Keratinocyte (primary cell): ENCODE measurements at places on chromosomes 12 and 14. TPM values are rescaled to one million over a fixed set of nuclear protein-coding genes. Genes with fewer than 3 reads are reported as not detected.

Gene LBHD2
- not detected in 3 replicates for polyA plus RNA-seq

Gene CELA1
- polyA plus RNA-seq = not detected in 3 replicates

DNA sequence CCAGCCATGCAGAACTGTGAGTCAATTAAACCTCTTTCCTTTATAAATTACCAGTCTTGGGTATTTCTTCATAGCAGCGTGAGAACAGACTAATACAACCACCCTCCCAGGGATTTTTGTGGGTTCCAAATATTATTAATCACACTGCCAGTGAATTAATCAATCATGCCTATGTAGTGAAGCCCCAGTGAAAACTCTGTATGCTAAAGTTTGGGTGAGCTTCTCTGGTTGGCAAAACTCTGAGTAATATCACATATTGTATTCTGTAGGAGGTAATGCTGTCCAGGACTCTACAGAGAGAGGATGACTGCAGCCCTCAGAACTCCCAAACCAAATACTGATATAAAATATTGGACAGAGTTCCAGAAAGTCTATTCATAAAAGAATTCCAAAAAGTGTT lies 216.9 kb downstream of the RPAP3 start:
- no peak for DNase-seq
- peaks cover 8% of the 10 kb centered on the region for H3K27me3 ChIP-seq
- H3K4me1 ChIP-seq = no peaks in the 10 kb centered on the region
- H3K36me3 ChIP-seq = no peaks in the 10 kb centered on the region
- H3K27ac ChIP-seq = no peak overlapping the region
- no peak overlapping the region for H3K4me3 ChIP-seq

- no peak for DNase-seq
- no peaks in the 10 kb centered on the region for H3K27me3 ChIP-seq
- peaks cover 16% of the 10 kb centered on the region for H3K4me1 ChIP-seq
Observed at GRCh38 chr14:70857496-70857890, 48.2 kb upstream of the MAP3K9 start.

Gene GLS2
- polyA plus RNA-seq = 0.63 to 0.87 TPM (median 0.68 TPM) in 3 replicates

DNA sequence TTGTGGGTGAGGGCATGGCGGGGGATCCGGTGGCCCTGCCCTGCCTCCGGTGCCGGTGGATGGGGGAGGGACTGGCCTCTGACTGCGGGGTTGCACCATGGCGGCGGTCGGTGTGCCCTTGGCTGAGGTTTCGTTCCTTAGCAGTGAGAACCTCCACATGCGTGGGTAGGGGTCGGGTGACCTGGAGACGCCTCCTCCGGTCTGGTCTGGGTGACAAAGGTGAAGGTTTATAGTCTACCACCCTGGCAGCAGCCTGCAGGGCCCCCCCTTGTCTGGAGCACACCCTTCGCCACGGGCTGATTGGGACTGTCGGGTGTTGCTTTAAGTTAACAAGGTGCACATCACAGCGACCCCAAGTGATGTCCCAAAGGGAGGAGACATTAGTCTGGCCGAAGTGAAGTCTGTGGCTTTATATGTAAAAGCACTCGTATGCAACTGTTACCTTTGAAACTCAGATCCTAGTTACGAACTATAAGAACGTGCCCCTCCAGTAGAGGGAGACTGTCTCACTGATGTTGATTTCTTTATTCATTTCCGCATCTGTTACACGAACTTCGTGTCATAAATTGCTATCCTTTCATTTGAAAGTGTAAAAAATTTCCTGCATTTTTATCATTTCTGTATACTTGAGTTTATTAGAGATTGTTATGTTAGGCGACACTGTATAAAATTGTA lies 74.4 kb downstream of the WDR20 start:
- no peak overlapping the region for H3K27ac ChIP-seq
- DNase-seq = no peak
- peaks cover 13% of the 10 kb centered on the region for H3K36me3 ChIP-seq
- no peak overlapping the region for H3K4me3 ChIP-seq

- H3K27ac ChIP-seq = no peak overlapping the region
- no peak for DNase-seq
- no peaks in the 10 kb centered on the region for H3K4me1 ChIP-seq
- H3K4me3 ChIP-seq = no peak overlapping the region
- H3K27me3 ChIP-seq = no peaks in the 10 kb centered on the region
Observed at GRCh38 chr14:26394150-26394810, 203.6 kb downstream of the NOVA1 start.

DNA sequence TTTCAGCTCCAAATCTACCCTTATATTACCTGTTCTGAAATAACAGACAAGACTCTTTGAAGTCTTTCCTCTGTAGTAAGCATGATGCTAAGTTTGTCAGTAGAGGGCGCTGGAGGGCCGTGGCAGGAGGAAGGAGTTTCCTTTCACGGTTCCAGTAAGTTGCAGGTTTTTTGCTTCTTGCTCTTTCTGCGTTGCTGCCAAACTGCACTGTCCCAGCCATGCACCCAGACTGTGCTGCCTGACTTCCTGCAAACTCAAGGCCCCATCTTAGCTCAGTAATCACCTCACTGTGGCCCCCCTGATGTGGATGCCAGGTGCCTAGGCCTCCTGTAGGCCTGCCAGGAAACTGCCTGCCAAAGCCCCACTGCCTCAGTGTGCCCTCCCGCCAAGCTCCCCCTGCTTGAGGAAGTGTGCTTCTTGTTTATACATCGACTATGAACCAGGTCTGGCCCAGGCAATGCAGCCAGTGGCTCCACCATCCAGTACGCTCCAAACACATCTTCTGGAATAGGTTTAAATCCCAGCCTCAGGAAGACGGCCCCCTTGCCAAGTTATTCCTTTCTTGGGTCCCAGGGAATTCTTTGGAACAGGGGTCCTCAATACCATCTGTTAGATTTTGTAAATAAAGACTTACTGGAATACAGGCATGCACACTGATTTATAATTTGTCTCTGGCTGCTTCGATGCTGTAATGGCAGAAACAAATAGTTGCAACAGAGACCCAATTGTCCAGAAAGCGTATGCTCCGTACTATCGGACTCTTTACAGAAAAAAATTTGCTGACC lies 193.7 kb upstream of the LRIG3 start:
- DNase-seq = peak; percentile 44
- no peak overlapping the region for H3K4me3 ChIP-seq
- H3K4me1 ChIP-seq = peaks cover 2% of the 10 kb centered on the region
- no peaks in the 10 kb centered on the region for H3K27me3 ChIP-seq

DNA sequence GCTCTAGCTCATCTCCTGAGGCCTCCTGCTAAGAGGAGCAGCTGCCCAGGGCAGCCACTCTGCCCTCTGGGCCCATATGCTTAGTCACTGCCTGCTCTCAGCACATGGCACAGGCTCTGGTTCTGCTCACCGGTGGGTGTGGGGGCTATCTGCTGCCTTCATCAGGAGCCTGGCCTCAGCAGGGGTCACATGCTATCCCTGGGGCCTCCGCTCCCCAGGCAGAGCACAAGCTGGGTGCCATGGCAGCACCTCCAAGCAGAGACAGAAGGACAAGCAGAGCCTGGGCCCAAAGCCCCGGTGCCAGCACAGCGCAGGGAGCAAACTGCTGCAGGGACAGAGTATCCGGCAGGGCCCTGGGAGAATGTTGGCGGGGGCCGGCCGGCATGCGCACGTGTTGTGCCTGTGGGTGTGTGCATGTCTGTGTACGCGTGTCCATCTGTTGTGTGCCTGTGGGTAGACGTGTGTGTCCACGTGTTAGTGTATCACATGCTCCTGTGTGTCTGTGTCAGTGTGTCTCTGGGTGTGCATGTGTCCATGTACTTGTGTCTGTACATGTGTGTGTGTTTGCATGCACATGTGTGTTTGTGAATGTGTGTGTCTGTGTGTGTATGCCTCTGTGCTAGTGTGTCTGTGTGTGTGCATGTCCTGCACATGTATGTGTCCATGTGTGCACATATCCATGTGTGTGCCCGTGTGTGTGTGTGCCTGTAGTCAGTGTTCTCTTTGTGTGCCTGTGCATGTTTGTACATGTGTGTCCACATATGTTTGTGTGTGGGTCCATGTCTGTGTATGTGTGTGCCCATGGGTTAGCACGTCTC lies 326.9 kb downstream of the TMEM121 start:
- H3K4me3 ChIP-seq = no peak overlapping the region
- no peaks in the 10 kb centered on the region for H3K36me3 ChIP-seq
- H3K27me3 ChIP-seq = no peaks in the 10 kb centered on the region
- H3K27ac ChIP-seq = no peak overlapping the region
- no peak for DNase-seq

DNA sequence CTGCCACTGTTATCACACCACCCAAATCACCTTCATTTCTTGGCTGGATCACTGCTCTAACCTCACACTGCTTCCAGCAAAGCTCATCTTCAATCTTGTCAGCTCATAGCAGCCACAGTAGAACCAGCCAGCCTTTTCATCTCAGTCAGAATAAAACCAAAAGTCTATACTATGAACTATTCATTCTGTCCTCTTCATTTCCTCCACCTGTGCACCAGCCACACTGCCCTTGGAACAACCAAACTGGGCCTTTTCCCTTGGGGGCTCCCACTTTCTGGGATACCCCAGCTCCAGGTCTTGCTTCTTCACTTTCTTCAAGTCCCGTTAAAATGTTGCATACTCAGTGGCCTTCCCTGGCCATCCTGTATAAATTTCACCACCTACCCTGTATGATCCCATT lies 234.4 kb upstream of the DAAM1 start:
- H3K4me1 ChIP-seq = no peaks in the 10 kb centered on the region
- DNase-seq = no peak
- no peak overlapping the region for H3K4me3 ChIP-seq

DNA sequence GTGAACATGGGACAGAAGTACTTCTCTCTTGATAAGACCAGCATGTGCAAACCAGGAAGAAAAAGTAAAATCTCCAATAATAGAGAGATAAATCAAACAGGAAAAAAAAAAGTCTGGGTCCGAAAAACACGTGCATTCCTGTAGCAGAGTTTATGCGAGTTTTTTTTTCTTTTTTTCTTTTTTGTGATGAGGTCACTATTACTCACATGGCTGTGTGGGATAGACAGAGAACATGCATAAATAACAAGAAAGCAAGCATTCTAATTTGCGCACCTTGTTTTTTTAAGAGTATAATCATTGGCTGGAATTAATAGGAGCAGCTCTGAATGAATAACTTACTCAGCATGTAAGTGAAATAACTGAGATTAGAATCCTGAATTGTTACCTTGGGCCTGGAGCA lies 91.9 kb upstream of the CPM start:
- H3K36me3 ChIP-seq = no peaks in the 10 kb centered on the region
- peaks cover 41% of the 10 kb centered on the region for H3K4me1 ChIP-seq
- peak overlapping the region; percentile 97 for H3K27ac ChIP-seq

Gene PTCSC3
- polyA plus RNA-seq = not detected in 3 replicates

Gene GRIN2B
- polyA plus RNA-seq = under 0.01 TPM in 1 of 3 replicates, not detected in the others

DNA sequence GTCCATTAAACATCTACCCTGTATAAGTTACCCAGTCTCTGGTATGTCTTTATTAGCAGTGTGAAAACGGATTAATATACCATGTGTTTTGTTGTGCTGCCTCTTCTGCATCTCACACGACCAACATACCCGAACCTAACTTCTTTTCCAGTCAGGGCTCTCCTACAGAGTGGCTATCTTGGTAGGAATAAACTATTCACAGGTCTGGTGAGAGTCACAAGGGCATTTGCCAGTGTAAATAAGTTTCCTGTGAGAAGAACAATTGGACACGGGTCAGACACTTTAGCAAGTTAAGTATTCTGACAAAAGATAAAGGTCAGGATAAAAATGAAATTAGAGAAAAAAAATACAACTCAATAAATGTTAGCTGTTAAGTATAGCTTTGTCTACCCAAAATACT lies 60.9 kb downstream of the MYF5 start:
- DNase-seq = no peak
- H3K4me3 ChIP-seq = no peak overlapping the region
- H3K27ac ChIP-seq = peak overlapping the region; percentile 42
- no peaks in the 10 kb centered on the region for H3K27me3 ChIP-seq
- H3K4me1 ChIP-seq = peaks cover 7% of the 10 kb centered on the region
- no peaks in the 10 kb centered on the region for H3K36me3 ChIP-seq

- no peaks in the 10 kb centered on the region for H3K36me3 ChIP-seq
- peaks cover 20% of the 10 kb centered on the region for H3K4me1 ChIP-seq
- no peak overlapping the region for H3K4me3 ChIP-seq
- no peak for DNase-seq
- no peak overlapping the region for H3K27ac ChIP-seq
Observed at GRCh38 chr14:105085766-105086165, 20.5 kb upstream of the GPR132 start.

GRCh38 chr14:24274101-24274543 lies 2.7 kb upstream of the RABGGTA start:
- H3K4me1 ChIP-seq = peaks cover 48% of the 10 kb centered on the region
- peaks cover 2% of the 10 kb centered on the region for H3K36me3 ChIP-seq
- peak overlapping the region; percentile 97 for H3K27ac ChIP-seq
- no peaks in the 10 kb centered on the region for H3K27me3 ChIP-seq
- DNase-seq = peak; percentile 95
- peak overlapping the region; percentile 47 for H3K4me3 ChIP-seq

- H3K36me3 ChIP-seq = no peaks in the 10 kb centered on the region
- no peak for DNase-seq
- peak overlapping the region; percentile 28 for H3K4me3 ChIP-seq
Observed at GRCh38 chr12:22206111-22206728, 128.3 kb downstream of the ST8SIA1 start.

DNA sequence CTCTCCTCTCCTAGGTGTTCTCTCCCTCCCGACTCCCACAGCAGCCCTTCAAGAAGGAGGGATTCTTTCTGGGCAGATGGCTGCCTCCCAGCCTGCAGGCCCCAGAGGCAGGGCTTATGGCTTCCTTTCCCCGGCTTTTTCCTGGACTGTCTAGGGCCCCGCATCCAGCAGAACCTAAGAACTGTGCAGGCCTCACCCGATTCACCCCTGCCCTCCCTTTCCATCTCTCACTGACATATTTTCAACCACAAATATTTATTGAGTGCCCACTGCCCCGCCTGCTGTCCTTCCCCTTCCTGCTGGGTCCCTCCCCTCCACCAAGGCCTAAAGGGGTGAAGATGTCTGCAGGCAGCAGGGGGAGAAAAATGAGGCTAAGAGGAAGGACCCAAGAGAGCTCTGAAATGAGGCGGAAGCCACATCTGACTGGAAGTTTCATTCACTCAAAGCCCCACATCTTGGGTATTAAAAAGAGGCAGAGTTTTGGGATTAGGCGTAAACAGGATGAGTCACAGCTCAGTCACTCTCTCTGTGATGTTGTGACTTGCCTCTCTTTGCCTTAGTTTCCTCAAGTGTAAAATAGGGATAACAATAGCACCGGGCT lies 2.9 kb downstream of the SCNN1A start:
- H3K36me3 ChIP-seq = no peaks in the 10 kb centered on the region
- peaks cover 85% of the 10 kb centered on the region for H3K4me1 ChIP-seq
- peak; percentile 66 for DNase-seq
- no peaks in the 10 kb centered on the region for H3K27me3 ChIP-seq
- peak overlapping the region; percentile 58 for H3K4me3 ChIP-seq

Gene C12orf50
- not detected in 3 replicates for polyA plus RNA-seq

DNA sequence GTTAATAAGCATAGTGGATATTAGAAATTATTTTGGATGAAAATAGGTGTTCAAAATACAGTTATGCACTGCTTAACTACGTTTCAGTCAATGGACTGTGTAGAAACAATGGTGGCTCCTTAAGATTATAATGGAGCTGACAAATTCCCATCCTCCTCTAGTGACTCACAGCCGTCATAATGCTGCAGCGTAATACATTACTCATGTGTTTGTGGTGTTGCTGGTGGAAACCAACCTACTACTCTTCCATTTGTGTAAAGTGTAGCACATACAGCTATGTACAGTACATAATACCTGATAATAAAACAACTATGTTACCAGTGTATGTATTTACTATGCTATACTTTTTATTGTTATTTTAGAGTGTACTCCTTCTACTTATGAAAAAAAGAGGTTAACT lies 111.2 kb upstream of the TMCC3 start:
- peak; percentile 50 for DNase-seq
- H3K4me3 ChIP-seq = no peak overlapping the region
- peaks cover 7% of the 10 kb centered on the region for H3K4me1 ChIP-seq
- H3K27me3 ChIP-seq = no peaks in the 10 kb centered on the region
- peak overlapping the region; percentile 70 for H3K27ac ChIP-seq
